ENCODE measurements at places on chromosomes 5 and 9. TPM values are rescaled to one million over a fixed set of nuclear protein-coding genes. Genes with fewer than 3 reads are reported as not detected.

The CCDC192 gene
- not detected for polyA plus RNA-seq

DNA sequence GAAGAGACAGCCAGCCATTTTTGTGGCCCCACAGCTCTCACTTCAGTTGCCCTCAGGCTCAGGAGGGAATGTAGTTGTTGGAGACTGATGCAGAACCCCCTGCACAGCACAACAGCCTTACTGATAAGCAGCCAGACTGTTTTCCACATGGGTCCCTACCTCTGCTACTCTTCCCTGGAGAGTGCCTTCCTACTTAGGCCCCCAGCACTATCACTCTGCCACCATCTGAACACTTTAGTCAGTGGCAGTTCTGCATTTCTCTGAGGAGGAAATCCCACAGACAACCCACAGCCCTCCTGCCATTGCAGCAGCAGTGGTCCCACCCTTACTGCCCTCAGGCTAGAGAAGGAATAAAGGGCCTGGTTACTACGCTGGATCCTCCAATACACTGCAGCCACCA lies 61.8 kb upstream of the PTPRD start:
- no peak for DNase-seq

The CCNJL gene
- not detected for polyA plus RNA-seq

The NME5 gene
- polyA plus RNA-seq, result not detected

- DNase-seq, result no peak
Measured at GRCh38 chr5:92944903-92945604, 636.0 kb downstream of the NR2F1-AS1 start.

DNA sequence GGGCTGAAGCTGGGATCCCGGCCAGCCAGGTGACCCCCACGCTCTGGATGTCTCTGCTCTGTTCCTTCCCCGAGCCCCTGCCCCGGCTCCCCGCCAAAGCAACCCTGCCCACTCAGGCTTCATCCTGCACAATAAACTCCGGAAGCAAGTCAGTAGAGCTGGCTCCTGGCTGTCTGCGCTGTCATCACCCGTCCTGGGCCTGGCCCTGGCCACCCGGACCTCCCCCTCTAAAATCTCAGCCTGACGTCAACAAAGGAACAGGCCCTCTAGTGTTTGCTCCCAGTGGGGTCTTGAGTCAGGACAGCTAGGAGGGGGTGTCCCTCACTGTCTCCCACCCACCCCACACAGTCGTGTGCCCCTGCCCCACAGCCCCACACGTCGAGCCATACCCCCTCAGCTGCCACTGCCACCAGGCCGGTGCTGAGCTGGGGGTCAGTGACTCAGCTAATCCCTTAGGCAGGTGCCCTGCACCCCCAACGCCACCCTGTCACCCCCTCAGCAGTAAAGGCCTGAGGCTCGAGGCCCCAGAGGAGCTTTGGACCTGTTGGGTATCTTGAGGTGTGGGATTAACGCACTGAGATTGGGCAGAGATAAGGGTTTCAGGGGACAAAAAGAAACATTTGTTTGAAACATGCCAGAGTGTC lies 1.1 kb upstream of the LCNL1 start:
- no peak for DNase-seq

DNA sequence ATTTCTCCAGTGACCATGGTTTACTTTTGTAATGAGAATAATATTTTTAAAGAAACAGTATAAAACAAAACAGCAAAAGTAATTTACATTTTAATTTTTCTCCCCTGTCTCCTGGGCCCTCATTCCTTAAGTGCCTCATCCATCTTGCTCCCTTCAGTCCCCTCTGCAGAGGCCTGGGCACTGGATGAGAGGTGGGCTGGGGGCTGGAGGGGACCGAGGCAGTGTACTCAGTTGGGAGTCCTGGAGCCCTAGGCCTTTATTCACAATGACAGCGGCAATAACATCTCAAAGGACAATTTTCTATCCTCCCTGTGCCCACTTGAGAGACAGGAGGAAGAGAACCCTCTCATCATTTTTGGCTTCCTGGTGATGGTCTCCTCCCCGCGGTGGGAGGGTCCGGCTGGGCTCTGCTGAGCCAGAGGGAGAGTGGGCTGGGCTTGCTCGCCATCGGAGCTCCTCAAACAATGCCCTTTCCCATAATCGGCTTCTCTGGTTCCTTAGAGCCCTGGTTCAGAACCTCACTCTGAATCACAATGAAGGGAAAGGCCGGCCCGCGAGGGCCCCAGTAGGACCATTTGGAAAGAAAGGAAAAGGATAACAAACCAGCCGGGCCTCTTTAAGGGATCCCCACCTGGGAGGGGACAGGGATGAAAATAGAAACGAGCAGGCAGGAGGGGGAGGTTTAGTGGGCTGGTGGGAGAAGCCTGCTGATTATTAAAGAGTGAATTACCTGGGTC lies 9.7 kb upstream of the SMIM32 start:
- DNase-seq, result no peak
